Stromal cell of bone marrow (primary cell): ENCODE measurements at places on chromosomes 11 and 22.

GRCh38 chr11:87394924-87395323 lies 357.2 kb downstream of the TMEM135 start:
- no peak for DNase-seq

DNA sequence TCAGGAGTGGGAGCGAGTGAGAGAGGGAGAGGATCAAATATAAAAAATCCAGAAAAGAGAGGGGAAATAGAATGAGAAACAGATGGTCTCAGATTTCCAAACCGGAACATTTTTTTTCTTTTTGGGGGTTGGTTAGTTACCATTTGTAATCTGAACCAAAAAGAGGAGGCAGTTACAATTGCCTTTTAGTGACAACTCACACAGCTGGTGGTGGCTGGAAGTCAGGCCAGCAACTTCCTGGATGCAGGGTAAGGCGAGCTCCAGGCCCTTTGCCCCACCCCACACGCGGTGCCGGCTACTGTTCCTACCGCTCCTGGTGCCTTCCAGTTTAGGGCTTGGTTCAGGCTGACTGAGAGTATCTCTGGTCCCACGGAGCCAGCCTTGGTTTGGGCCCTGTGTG lies 21.0 kb upstream of the UBASH3B start:
- peak; percentile 44 for DNase-seq

DNA sequence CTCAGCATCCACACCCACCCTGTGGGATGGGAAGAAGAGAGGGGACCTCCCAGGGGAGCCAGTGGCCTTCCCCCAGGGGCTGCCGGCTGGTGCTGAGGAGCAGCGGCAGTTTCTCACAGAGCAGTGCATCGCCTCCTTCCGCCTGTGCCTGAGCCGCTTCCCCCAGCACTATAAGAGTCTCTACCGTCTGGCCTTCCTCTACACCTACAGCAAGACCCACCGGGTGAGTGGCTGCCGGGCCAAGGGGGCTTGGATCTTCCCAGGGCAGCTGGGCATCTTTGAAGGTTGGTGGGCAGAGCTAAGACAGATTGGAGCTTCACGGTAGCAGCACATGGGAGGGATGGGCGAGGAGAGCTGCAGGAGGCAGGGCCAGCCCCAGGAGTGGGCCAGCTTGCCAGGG lies 61.8 kb upstream of the SUSD2 start:
- no peak for DNase-seq

- no peak for DNase-seq
Measured at GRCh38 chr11:68146704-68147474, 25.7 kb upstream of the CHKA start.

GRCh38 chr11:130585545-130585944 lies 137.1 kb downstream of the ADAMTS15 start:
- no peak for DNase-seq

- DNase-seq = peak; percentile 14
Measured at GRCh38 chr22:45645526-45646414, 25.9 kb upstream of the ATXN10 start.

- no peak for DNase-seq
Measured at GRCh38 chr11:2574043-2574552, 125.7 kb downstream of the KCNQ1OT1 start.

DNA sequence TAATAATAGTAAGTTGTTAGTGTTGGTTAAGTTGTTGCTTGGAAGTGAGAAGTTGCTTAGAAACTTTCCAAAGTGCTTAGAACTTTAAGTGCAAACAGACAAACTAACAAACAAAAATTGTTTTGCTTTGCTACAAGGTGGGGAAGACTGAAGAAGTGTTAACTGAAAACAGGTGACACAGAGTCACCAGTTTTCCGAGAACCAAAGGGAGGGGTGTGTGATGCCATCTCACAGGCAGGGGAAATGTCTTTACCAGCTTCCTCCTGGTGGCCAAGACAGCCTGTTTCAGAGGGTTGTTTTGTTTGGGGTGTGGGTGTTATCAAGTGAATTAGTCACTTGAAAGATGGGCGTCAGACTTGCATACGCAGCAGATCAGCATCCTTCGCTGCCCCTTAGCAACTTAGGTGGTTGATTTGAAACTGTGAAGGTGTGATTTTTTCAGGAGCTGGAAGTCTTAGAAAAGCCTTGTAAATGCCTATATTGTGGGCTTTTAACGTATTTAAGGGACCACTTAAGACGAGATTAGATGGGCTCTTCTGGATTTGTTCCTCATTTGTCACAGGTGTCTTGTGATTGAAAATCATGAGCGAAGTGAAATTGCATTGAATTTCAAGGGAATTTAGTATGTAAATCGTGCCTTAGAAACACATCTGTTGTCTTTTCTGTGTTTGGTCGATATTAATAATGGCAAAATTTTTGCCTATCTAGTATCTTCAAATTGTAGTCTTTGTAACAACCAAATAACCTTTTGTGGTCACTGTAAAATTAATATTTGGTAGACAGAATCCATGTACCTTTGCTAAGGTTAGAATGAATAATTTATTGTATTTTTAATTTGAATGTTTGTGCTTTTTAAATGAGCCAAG lies 2.7 kb downstream of the NEAT1 start:
- DNase-seq = peak; percentile 42

- DNase-seq = no peak
Measured at GRCh38 chr11:73577496-73577917, 20.4 kb downstream of the FAM168A start.

GRCh38 chr11:2791521-2792380 lies 92.0 kb upstream of the KCNQ1OT1 start:
- DNase-seq = no peak

GRCh38 chr11:2527621-2528291 lies 82.9 kb downstream of the KCNQ1 start:
- DNase-seq = no peak

GRCh38 chr11:17831883-17832282 lies 97.3 kb downstream of the KCNC1 start:
- no peak for DNase-seq

DNA sequence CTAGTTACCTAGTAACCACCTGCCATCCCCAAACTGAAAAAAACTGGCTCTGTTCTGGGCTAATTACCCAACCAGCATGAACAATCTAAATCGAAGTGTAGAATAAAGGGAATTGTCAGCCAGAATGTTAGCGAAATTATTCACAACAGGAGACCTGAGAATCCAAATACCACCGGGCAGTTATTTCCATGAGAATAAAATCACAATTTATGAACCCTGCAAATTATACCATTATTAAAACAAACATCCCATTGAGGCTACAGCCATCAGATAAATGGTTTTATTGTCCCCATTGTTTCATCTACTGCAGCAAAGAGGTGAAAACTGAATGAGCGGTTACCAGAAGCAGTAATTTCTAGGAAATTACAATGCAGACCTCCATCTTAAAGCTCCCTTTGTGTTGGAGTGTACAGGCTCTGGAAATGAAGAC lies 21.7 kb downstream of the FAM168A start:
- no peak for DNase-seq

DNA sequence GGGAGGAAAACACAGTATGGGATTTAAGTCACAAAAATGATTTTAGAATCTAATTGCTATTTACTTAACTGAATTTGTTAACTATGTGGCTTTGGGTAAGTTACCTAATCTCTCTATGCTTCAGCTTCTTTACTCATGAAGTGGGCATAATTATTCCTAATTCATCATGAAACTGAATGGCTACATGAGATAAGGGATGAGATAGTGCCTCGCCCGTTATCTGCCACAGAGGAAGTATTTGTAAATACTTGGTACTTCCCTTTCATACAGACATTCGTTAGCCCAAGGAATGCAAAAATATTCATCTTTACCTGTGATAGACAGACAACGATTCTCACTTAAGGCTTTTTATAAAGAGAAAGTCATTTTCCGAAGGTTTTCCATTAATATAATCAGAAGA lies 221.2 kb upstream of the BLID start:
- no peak for DNase-seq

DNA sequence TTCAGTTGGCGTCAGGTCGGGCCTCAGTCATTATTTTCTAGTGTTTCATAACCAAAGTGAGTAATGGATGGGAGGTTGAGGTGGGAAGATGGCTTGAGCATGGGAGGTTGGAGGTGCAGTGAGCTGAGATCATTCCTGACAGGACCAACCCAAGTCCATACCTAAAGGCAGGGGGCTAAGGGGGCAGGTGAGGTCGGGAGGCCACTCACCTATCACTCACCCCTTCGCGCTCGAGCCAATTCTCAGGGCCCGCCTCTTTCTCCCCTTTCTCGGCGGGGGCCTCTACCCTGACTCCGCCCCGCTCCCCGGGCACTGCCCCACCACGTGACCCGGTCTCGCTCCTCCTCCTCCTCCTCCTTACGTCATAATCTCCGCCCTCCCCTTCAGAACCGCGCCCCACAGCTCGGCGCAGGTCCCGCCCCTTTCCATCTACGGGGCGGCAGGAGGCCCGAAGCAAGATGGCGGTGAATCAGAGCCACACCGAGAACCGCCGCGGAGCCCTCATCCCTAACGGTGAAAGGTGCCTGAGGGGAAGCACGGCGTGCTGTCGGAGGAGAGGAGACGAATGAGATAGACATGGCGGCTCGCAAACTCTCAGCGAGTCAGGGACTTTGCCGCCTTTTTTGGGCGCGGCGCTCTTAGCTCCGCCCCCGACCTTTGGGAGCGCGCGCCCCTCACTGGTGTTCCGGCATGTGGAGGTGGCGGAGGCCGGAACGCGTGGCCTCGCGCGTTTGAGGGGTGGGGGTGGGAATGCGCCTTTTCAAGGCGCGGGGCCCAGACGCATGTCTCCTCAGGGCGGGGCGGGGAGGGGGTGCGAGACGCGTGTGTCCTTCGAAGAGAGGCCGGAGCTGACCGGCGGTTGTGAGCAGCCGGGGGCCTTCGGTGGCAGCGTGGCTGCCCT lies at the start of gene WBP2NL:
Gene WBP2NL, plus strand, starts transcription at position 428 of the 901 bp plus-strand sequence. Its CDS starts 31 bp downstream, at position 459.
- peak; percentile 47 for DNase-seq

DNA sequence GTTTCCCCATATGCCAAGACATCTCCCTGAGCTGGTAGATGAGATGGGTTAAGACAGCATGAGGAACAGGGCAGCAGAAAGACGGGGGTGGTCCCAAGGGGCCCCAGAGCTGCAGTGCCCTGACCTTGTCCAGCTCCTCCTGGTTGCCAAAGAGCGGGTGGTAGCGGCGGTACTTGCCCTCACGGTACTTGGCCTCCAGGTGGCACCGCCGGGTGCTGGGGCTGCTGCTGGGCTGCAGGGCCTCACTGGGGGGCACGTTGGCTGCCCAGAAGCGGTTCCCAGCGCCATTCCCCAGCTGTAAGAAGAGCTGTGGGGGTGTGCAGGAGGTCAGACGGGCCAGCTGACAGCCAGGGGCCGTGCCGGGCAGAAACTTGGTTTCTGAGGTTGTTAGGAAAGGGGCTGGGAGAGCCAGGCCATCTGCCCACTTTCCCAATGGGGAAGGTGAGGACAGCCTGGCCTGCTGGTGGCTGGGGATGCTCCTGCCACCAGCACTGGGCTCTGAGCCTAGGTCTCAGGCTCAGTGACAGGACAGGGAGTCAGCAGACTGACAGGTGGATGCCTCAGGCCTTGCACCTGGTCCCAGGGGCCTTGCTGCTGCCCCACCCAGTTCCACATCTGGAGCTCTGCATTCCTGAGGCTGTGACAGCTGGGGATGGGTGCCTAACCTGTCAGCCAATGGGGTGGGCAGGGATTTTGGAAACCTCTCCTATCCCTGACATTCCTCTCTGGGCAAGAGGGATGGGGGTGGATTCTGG lies 30.0 kb upstream of the PDE2A start:
- no peak for DNase-seq

DNA sequence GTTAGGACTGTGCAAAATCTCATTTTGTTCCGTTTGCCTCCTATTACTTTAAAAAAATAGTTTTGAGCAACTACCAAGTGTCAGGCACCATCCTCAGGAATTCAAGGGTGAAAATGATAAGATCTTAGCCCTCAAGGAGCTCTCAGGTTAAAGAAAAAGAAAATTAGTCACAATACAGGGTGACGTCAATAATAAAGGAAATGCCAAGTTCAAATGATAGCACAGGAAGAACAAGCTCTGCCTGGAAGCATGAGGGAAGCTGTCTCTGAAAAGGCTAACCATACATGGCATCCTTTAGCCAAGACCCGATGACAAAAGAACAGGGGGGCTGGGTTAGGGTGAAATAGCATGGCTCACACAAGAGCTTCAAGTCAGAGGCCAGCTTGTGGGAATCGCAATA lies 11.1 kb upstream of the MPZL2 start:
- DNase-seq = no peak

DNA sequence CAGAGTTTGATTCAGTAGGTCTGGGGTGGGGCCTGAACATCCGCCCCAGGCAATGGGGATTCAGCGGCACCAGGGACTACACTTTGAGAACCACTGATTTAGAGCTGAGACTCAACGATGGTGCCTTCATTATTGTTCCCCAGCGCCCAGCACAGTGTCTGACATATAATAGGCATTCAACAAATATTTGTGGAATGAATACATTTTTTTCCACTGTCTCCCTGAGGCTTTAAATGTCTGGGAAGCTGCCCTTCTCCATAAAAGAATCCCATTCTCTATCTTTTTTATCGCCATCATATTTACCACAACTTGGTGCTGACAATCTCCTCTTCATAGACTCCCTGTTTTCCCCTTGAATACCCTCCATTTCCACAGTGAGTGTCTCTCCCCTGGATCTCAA lies 23.6 kb upstream of the LMO2 start:
- no peak for DNase-seq

DNA sequence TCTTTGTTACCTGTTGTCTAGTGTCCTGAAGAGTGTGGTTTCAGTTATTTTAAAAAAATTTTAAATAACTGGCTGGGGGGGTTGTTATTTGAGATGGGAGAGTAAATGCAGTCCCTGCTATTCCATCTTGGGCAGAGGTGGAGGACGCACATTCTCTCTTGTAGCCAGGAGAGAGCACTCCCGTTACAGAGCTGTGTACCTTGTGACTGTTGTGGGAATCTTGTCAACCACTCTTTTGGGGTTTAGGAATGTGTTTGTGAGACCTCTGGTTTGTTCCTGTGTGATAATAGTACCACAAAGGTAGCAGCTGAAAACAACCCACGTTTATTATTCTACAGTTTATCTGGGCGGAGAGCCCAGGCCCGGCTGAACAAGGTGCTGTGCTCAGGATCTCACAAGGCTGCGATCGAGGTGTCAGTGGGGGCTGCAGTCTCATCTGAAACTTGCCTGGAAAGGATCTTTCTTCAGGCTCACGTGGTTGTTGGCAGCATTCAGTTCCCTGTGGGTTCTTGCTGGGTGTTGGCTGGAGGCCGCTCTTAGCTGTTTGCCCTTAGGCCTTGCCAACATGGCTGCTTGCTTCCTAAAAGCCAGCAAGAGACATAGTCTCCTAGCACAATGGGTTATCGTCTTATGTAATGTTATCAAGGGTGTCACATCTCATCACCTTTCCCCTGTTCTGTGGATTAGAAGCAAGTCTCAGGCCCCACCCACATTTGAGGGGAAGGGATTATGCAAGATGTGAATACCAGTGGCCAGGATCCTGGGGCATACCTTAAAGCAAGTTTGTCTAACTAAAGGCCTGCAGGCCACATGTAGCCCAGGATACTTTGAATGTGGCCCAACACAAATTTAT lies 20.6 kb downstream of the IGHMBP2 start:
- no peak for DNase-seq

DNA sequence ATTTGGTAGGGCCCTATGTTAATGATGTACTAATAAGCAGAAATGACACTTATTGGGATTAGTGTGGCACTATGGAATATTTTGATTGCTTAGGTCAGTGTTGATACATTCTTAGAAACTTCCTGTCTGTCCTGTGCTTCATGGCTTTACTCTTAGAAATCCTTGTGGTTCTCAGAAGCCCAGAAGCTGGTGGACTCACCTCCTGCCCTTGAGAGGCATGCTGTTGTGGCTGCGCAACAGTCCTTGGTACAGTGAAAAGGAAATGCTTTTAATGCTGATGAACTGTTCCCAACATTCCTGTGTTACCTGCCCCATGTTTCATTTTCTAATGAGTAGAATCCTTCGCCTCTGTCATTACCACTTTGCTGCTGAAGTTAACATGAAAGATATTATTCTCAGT lies 52.4 kb upstream of the MYO18B start:
- no peak for DNase-seq
